ENCODE measurements at places on chromosomes 6 and 20.

DNA sequence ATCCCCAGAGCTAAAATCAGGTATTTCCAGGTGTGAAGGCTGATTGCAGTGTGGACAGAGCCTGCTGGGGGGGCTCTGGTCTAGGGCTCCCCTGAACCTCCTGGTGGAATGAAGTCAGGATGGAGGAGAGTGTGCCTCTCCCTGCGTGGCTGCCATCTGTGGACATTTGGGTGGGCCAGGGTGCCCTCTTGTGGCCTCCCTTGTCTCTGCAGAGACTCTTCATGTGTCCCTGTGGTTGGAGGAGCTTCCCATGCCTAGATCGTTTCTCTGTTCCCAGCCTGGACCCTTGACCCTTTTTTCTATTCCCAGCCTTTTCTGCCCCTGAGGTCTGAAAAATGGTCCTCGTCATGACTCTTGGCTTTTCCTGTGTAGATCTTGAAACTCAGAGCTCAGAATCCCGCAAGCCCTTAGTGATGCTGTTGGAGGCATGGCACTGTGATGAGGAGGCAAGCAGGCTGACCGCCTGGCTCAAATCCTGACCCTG lies 9.9 kb upstream of the PSMF1 start:
- DNase-seq, result no peak

- DNase-seq, result no peak
These were observed 44.2 kb downstream of the COL11A2 start for GRCh38 chr6:33147807-33148666.

DNA sequence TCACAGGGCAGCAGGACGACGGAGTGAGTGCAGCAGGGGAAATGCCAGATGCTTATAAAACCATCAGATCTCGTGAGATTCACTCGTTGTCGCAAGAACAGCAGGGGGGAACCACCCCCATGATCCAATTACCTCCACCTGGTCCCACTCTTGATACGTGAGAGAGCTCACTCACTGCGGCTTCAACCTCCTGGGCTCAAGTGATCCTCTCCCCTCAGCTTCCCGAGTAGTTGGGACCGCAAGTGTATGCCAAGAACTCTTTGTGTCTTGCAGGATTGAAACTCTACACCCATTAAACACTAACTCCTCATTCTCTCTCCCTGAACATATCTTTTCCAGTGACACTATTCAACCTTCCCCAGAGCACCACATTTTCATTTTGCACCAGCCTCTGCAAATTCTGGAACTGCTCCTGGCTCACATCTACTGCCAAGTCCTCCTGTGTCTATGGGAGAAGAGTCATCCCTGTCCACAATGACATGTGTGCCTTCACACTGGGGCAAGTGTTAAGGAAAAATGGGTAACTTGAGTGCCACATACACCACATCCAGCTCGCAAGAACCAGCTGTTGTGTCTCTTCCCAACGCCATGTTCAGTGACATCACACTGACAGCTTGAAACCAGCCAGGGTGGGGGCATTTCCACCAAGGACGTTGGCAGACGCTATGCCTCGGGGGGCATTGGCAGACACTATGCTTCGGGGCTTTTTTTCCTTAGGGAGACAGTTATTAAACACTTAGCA lies 14.7 kb upstream of the TAF4 start:
- no peak for DNase-seq

DNA sequence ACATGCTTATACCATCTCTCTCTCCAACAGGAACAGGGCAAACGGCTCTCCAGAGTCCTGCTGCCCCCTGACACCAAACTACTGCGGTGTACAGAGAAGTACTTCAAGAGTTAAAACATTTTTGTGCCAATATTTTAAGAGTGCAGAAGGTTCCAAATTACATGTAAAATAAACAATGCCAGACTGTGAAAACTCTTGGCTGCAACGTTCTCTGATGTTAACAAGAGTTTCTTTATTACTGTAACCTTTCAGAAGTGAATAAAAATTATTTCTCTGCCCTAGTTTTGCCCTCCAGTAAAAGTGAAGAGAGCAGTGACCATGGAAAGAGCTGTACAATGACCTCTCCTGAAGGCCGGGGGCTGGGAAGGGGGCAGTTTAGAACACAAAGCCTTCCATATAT lies 41.4 kb upstream of the FAM83C start:
- no peak for DNase-seq

DNA sequence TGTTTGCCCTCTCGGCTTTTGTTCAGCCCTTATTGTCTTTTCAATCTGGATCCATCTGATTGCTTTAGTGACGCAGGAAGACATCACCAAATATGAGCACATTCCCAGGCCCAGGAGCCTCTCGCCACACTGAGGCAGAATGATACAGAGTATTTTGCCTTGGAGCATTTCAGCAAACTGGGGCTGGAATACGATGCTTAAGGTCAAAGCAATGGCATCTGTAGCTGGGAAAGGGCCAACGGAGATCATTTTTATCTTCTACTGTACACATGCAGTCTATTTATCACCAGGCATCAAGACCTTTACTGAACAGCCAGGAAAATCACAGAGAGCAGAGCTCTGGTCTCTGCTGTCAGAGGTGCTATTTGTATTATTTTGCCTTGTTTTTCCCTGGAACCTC lies 655.3 kb downstream of the RNF144B start:
- DNase-seq, result no peak

DNA sequence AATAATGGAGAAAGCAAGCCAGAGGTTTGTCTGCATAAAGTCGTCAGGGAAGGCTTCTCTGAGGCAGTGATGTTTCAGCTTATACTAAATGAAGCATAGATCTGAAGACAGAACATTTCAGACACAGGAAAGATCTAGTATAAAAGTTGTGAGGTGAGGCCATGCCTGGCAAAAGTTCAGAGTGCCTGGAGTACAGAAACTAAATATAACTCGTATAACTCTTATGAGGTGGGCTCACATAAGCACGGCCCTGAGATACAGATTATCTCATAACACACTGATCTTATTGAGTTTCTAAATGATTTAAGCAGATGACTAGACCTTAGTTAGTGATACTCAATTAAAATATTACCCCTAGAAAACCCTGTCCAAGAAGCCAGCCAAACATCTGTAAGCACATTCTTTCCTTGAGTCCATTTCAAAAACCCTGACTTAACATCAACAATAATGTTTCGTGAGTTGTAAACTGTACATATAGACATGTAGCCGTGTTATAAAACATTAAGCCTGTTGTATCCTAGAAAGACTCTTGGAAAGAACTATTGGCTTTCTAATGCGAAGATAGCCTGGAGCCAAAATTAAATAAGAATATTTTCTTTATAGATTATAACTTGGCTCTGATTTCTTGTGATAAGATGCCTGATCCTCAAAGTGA lies 667.6 kb downstream of the TENT5A start:
- no peak for DNase-seq

GRCh38 chr20:22909436-22909835 lies 125.7 kb upstream of the SSTR4 start:
- DNase-seq, result no peak

DNA sequence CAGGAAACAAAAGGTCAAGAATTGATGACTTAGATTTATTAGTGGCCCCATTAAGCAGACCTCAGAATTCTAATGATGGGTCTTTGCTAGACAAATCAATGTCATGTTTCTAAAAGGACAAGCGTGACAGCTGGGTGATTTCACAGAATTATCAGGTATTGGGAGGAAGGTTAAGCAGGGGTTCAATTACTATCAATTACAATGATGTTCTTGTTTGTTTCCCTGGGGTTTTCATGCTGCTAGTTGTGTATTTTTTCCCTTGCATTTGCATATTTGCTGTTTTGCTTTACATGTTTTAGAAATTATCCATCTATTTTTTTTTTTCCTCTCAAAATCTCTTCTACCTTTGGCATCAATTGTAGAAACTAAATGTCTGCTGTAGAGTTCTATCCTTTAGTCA lies 27.9 kb downstream of the GNAS start:
- no peak for DNase-seq

DNA sequence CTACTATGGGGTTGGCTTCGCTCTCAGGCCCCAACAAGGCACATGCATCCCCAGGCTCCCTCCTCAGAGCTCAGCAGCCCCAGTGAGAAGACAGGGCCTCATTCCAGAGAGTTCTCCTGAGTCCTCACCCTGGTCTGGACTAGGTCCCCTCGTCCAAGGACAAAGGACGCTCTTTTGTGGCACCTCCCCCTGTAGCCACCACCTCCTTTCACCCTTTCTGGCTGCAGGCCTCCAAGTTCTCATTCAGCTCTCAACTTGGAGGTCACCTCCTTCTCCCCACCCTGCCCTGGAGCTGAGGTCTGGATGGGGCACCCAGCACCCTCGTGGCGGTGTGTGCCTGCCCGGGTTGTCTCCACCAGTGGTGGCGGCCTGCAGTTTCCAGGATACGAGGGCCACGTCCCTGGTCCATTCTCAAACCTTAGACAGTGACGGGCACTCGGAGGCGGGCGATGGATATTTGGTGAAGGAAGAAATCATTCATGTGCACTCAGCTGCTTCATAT lies 2.5 kb downstream of the UNC93A start:
- DNase-seq, result no peak

DNA sequence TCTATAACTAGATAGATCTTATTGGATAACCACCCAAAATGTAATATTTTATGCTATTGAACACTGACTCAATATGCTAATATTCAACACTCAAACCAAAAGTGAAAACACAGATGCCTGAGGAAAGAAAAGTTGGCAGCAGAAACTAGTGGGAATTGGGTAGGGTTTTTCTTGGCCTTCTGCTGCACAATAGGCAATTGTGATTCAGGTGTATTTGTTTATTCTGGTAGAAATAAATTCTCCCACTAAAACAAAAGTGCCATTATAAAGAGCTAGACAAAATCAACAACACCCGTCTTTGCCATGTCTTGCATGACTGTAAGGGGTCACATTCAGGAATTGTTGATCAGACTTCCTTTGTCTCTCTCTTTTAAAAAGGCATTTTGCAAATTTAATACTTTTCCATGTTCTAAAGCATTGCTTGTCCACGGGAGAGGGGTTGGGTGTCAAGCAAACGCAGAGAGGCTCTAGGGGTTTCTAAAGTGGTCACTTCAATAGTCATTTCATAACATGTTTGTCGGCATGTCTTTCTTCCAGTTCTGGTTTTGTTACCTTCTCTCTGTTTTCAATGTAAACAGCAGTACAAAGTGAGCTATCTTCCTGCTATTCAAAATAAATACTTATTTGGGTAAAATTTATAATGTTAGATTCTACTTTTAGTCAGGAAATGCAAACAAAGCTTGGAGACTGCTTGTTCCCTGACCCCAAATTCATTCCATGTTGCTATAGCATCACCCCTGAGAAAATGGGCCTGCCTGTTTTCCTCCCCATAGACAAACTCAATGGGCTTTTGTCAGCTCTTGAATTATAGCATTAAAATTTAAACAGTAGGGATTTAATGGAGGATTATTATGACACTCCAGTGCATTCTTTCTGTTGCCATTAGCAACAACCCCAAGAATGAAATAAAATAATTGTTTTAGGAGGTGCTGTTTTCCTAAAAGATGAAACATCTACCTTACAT lies 217.0 kb upstream of the CCN2 start:
- DNase-seq, result no peak

GRCh38 chr20:46592580-46593362 lies 42.3 kb upstream of the OCSTAMP start:
- no peak for DNase-seq

GRCh38 chr6:110048221-110048875 lies 70.2 kb downstream of the GPR6 start:
- no peak for DNase-seq

GRCh38 chr6:52512199-52512598 lies 64.7 kb downstream of the TRAM2 start:
- no peak for DNase-seq

GRCh38 chr6:40308533-40309306 lies 278.4 kb downstream of the LRFN2 start:
- peak; percentile 17 for DNase-seq

GRCh38 chr6:121608270-121608669 lies 172.8 kb downstream of the GJA1 start:
- no peak for DNase-seq

DNA sequence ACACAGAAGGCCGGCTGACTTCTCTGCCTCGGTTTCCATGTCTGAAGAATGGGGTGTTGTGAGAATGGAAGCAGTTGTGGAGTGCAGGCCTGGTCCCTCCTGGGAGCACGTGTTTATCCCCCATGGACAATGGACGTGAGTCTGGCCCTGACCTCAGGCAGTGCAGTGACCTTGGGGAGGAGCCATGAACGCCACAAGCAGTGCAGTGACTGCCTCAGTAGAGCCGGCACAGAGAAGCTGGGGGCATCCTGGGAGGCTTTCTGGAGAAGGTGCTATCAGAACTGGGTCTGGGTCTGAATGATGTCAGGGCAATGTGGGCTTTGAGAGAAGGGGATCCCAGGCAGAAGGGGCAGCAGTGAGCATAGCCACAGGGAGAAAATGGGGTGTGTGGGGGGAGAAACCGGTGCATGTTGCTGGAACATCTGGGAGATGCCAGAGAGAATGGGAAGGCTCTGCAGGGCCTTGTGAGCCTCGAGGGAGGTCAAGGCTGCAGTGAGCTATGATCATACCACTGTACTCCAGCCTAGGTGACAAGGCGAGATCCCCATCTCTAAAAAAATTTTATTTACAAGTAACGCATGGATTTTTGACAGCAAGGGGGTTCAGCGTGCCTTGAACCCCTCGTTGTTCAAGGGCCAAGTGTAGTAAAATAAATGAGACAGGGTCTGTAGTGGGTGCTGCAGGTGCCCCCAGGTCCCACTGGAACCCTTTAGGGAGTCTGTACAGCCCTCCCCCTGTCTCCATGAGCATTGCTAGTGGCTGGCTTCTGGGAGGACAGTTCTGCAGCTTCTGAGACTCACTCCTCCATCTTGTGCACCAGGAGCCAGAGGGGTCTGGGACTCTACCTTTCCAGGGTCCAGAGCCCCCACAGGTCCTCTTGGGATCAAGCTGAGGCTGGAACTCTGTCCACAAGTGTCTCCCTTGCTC lies 27.0 kb upstream of the ZBP1 start:
- no peak for DNase-seq

GRCh38 chr6:118370722-118371121 lies 177.4 kb upstream of the PLN start:
- no peak for DNase-seq

- DNase-seq, result no peak
These were observed 177.0 kb downstream of the ARID1B start for GRCh38 chr6:156954191-156954590.

- peak; percentile 19 for DNase-seq
These were observed 40.9 kb upstream of the CDH22 start for GRCh38 chr20:46349035-46349741.

DNA sequence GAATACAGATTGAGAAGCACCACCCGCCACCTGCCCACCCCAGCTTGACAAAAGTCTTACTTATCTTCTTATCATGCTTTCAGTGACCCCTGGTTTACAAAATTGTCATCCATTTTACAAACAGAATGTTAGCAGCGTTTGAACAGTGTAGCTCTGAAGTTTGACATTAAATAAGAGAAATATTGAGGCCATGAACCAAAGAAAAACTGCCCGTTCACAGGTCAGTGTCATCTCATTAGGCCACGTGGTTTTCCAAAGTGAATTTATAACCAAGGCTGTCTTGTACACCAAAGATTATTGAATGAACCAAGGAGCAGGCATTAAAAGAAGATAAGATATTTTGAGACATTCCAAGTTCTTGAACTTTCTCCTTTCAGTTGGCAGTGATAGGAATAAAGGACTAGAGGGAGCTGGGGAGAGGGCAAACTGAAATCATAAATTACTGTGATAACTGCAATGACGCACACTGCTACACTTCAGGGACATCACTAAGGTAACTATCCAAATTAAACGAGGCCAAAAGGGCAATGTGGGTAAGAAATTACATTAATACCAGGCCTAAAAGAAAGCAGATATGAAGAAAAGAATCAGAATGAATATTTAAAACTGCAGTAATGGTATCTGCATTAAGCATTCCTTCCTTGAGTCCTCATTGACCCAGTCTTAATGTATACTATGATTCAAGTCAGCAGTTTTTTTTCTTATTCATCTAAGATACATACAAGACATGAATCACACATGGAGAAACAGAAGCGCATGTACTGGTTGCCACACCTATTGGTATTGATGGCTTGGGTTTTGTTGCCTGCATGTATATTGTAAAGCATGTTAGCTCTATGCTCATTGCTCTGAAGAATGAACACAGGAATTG lies 159.8 kb upstream of the ARG1 start:
- DNase-seq, result no peak

Data from stimulated activated CD8-positive, alpha-beta memory T cell treated with anti-CD3 and anti-CD28 coated beads, Interleukin-7, amount 100 ng/mL, for 48 hours (primary cell).